Fibroblast of skin of scalp (primary cell): ENCODE measurements at places on chromosomes 16 and 17.
A peak's percentile ranks its signal among the peaks of the same experiment; 100 is the strongest.

- DNase-seq: peak; percentile 85
These were observed 155.7 kb downstream of the SOCS1 start for GRCh38 chr16:11100239-11100750.

DNA sequence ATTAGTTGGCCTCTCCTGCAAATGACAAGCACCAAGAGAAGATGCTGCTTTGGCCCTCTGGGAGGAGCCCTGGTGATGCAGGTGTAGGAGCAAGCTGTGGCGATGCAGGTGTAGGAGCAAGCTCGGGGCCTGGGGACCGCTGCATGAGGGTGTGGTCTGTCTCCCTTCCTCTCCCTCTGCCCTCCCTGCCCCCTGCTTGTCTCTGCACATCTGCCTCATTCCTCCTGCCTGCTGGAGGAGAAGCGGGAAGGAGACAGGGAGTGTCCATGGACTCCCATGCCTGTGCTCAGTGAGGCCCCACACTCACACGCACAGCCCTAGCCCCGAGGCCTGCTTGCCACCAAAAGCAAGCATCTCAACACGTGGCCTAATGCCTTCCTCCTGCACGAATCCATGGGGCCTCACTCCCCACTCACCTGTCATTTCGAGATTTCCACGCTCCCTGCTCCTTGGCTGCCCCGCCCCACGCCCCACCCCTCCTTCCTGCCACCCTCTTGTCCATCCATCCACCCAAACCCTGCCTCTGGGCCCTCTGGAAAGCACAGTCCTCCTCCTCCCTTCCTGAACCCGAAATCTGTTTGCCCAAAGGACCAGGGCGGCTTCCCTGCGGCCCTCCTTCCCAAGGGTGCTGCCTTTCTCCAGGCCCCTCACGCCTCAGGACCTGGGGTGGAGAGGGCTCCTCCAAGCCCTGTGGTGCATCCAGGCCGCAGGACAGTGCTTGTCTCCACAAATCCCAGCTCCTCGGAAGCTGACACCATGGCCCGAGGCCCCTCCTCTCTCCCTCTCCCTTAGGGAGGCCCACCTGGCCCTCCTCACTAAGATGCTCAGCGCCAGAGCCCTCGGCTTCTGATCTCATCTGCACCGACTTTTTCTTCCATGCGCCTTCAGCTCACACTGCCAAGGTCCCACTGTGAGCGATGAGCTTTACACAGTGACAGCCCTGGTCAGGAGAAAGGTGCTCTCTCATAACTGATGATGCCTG, 11.8 kb upstream of the ALDH3A1 start:
- DNase-seq: no peak

DNA sequence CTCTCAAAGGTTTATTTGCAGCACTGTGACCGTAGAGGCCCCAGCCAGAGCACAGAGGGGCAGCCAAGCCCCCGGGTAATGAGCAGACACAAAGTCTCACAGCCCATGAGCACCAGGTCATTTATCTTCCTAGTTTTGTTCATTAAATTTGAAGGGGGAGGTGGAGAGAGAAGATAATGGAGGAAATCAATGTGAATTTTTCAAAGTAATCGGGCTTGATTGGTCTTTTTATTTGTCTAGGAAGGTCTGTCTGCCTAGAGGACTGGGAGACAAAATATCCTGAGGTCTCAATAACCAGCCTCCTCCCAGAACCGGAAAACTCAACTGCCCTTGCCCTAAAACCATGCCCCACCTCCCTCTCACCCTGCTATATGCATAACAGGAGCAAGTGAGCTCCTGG, 189.0 kb downstream of the SLC39A11 start:
- DNase-seq: no peak

GRCh38 chr17:65730711-65731169, 169.3 kb upstream of the AXIN2 start:
- peak; percentile 38 for DNase-seq

DNA sequence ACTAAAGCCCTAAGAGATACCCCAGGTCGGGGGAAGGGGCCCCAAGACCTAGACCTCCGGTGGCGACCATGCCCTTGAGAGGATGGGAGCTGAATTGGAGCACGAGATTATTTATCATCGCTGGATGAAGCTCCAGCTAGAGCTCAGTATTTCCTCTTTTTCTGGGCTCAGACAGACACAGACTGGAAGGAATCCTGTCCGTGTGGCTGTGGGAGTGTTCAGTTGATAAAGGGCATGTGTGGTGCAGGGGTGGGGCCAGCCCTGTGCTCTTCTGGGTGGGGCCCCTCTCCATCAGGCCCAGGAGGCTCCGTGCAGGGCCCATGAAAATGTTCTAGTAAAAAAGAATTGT, 6.3 kb upstream of the CBX4 start:
- DNase-seq: peak; percentile 26
